ENCODE measurements at places on chromosomes 1 and 21.

- no peak for DNase-seq
Observed at GRCh38 chr1:23590058-23590783, 30.9 kb upstream of the ID3 start.

- no peak for DNase-seq
Observed at GRCh38 chr21:36694031-36694515, 4.8 kb upstream of the SIM2 start.

DNA sequence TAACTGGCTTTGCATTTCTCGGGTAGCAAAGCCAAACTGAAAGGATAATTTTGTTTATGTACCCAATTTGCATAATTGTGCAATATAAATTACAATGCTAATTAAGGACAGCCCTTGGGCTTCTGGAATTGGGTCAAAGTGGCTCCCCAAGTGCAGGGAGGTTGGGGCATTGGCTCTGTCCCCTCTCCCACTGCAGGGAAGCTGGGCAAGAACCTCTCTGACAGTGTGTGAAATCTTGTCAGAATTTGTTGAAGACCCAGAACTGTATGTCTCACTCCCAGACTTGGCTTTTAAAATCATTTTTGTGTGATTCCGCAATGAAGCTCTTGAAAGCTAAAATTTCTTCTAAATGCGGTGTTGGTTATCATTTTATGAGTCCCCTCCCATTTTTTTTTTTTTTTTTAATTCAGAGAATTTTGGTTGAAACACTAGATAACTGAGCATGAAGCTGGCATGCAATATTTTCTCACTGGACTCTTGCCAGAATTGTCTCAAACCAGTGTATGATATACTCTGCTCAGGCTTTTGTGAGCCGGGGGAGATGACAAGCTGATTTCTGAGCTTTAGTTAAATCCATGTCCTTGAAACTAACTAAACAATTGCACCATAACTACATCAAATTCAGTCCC is 878.9 kb upstream of the CXADR start:
- no peak for DNase-seq

DNA sequence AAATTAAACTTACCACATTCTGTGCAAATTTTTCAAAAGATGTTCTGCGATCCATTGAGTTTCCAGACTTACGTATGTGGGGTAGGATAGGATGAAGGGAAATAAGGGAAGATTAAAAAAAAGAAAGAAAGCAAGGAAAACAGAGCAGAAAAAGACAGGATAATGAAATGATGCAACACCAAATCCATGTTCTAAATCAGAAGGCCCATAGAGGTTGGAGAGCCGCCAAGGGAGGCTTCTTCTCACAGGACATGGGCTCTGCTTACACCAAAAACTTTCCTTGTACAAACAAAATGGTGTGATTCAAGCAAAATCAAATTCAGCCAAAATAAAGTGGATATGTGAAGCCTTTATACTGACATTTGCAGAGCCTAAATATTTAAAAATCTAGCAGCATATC is 189.5 kb upstream of the GREM2 start:
- no peak for DNase-seq

- DNase-seq: no peak
Observed at GRCh38 chr1:110494522-110495406, 24.2 kb downstream of the KCNA10 start.

DNA sequence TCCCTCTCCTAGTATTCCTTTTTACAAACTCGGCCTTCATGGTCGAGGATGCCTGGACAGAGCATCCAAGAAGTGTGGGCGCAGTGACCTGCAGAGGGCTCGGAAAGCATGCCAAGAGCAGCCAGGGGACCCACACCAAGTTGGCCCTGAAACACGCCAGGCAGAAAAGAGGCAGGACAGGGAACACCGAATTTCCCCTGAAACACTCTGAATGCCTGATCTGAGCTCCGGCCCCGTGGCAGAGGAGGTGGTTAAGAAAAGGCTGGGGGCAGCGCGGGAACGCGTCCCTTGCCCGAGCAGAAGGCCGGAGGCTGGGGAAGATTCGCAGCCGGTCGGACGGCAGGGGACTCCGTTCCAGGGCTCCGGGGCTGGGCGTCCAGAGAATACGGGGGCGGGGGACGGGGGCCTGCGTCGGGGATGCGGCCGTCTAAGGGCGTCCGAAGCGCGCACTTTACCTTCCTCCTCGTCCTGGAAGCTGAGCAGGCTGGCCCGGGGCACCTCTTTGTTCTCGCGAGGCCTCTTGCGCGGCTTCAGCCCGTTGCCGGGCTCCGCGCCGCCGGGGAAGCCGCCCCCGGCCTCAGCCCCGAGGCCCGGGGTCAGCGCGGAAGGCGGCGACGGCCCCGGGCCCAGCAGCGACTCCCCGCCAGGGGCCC is 558 bp downstream of the PAXBP1 start:
- DNase-seq: no peak
